A549 treated with Mapracorat at 1 μM for 4 hours (cell line): ENCODE measurements at places on chromosomes 1 and 21. TPM values are rescaled to one million over a fixed set of nuclear protein-coding genes. Genes with fewer than 3 reads are reported as not detected.

LSS gene
- total RNA-seq, result 11.3 to 15.7 TPM (median 15.0 TPM) in 5 replicates

FCRLB gene
- total RNA-seq, result 1.3 to 2.1 TPM (median 1.6 TPM) in 5 replicates

DCST1 gene
- not detected in 5 replicates for total RNA-seq

PADI3 gene
- total RNA-seq, result 0.85 to 1.4 TPM (median 1.1 TPM) in 5 replicates

CA14 gene
- not detected in 5 replicates for total RNA-seq

KRTAP20-3 gene
- not detected in 5 replicates for total RNA-seq

DNASE2B gene
- total RNA-seq, result not detected in 5 replicates

TNFRSF8 gene
- total RNA-seq, result 0.09 to 0.16 TPM (median 0.13 TPM) in 5 replicates

OR2L8 gene
- not detected in 5 replicates for total RNA-seq

AHCTF1 gene
- 22.6 to 31.5 TPM (median 29.0 TPM) in 5 replicates for total RNA-seq

SV2A gene
- total RNA-seq, result 0.05 to 0.17 TPM (median 0.10 TPM) in 5 replicates

BRINP3 gene
- not detected in 5 replicates for total RNA-seq

ZNF697 gene
- total RNA-seq, result 1.2 to 1.7 TPM (median 1.5 TPM) in 5 replicates

CCDC181 gene
- 0.08 to 0.25 TPM (median 0.14 TPM) in 3 of 5 replicates, not detected in the others for total RNA-seq

FNDC7 gene
- total RNA-seq, result 0.06 TPM in 1 of 5 replicates, not detected in the others

RIPK4 gene
- 14.7 to 21.0 TPM (median 17.9 TPM) in 5 replicates for total RNA-seq

GUCA2A gene
- not detected in 5 replicates for total RNA-seq

FCMR gene
- 4.7 to 6.4 TPM (median 4.9 TPM) in 5 replicates for total RNA-seq

TP53BP2 gene
- 24.3 to 27.9 TPM (median 26.4 TPM) in 5 replicates for total RNA-seq

SLC30A10 gene
- total RNA-seq, result 0.06 to 0.10 TPM (median 0.09 TPM) in 3 of 5 replicates, not detected in the others

TMEM63A gene
- total RNA-seq, result 3.8 to 8.1 TPM (median 6.3 TPM) in 5 replicates

SPRR2G gene
- not detected in 5 replicates for total RNA-seq

ERI3 gene
- total RNA-seq, result 47.0 to 59.3 TPM (median 57.8 TPM) in 5 replicates

LDLRAD2 gene
- 0.02 to 0.17 TPM (median 0.07 TPM) in 4 of 5 replicates, not detected in the other for total RNA-seq

PROK1 gene
- not detected in 5 replicates for total RNA-seq

VPS72 gene
- 42.7 to 63.6 TPM (median 44.0 TPM) in 5 replicates for total RNA-seq
